Activated naive CD8-positive, alpha-beta T cell treated with anti-CD3 and anti-CD28 coated beads, Interleukin-2, amount 10 ng/mL, durations not matched to agents 7 days and 5 days (primary cell): ENCODE measurements at places on chromosomes 12 and 14. TPM values are rescaled to one million over a fixed set of nuclear protein-coding genes. Genes with fewer than 3 reads are reported as not detected.

Gene SLC25A21
- not detected for total RNA-seq

DNA sequence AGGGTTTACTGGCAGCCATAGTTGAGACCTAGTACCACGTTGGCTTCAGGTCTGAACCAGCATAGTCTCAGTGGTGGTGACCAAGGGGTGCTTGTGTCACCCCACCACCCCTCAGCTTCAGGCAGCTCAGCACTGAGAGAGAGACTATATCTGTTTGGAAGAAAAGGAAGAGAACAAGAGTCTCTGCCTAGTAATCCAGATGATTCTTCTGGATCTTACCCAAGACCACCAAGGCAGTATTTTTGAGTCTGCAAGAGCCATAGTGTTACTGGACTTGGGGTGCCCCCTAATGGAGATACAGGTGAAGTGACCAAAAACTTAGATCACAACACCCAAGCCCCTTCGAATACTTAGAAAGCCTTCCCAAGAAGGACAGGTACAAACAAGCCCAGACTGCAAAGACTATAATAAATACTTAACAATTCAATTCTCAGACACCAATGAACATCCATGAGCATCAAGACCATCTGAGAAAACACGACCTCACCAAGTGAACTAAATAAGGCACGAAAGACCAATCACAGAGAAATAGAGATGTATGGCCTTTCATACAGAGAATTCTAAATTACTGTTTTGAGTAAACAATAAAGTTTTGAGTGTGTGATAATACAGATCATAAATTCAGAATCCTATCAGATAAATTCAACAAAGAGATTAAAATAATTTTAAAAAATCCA is 107.0 kb downstream of the HELB start:
- DNase-seq, result no peak

DNA sequence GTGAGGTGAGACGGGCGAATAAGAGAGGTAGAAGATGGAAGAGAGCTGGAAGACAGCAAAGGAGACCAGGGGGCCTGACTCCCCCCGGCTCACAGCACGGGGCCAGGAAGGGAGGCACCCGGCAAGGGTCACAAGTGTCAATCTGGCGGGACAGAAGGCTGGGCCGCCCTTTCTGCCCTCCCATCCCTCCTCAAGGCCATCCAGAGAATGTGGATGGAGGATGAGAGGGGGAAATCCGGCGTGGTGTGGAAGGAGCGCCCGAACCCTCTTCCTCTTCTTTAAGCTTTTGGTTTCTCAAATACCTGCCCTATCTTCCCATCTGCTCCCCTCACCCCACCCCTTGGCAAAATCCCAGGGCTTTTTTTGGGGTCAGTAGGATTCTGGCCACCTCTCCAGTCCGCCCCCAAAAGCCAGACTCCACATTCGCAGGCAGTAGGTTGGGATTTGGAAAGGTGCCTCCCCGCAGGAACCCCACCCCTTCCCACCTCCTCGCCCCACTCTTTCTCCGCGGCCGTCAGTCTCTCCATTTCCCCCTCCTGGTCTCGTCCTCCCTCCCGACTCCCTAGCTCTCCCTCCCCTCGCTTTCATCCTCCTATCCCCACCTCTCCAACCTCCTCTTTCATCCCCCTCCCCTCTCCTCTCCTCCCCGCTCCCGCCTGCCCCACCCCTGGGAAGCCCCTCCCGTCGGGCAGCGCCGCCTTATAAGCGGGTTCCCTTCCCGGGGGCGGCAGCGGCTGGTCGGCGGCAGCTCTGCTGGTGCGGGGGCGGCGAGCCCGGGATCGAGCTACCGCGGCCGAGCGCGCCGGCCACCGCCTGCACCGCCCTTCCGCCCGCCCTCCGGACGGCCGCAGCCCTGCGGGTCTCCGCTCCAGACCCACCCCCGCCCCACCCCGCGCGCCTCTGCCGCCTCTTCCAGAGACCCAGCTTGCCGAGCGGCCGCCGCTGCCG is at the start of gene PTMS:
TSS of gene PTMS (plus strand) at position 730 of the 948 bp plus-strand sequence. CDS start 343 bp downstream, outside the sequence.
- DNase-seq, result peak; percentile 62

- DNase-seq, result no peak
Observed at GRCh38 chr12:7197841-7198240, 8.4 kb downstream of the PEX5 start.

Gene TMX1
- 43.3 TPM for total RNA-seq

DNA sequence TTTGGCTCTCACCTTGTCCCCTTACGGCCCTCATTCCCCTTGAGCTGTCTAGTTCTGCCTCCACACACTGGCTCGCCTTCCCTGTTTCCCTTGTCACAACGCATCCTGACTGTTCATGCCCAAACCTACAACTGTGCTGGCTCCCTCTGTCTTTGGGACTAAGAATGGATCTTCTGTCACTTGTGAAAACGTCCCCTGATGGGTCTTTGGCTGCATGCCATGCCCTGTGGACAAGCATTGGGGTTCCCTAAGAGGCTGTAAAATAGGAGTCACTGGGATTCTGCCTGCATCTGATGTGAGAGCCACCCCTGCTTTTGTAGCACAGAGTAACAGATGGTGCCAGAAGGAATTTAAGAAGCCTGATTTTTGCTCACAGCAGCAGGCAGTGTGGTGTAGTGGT is 285.3 kb upstream of the CRY1 start:
- no peak for DNase-seq

DNA sequence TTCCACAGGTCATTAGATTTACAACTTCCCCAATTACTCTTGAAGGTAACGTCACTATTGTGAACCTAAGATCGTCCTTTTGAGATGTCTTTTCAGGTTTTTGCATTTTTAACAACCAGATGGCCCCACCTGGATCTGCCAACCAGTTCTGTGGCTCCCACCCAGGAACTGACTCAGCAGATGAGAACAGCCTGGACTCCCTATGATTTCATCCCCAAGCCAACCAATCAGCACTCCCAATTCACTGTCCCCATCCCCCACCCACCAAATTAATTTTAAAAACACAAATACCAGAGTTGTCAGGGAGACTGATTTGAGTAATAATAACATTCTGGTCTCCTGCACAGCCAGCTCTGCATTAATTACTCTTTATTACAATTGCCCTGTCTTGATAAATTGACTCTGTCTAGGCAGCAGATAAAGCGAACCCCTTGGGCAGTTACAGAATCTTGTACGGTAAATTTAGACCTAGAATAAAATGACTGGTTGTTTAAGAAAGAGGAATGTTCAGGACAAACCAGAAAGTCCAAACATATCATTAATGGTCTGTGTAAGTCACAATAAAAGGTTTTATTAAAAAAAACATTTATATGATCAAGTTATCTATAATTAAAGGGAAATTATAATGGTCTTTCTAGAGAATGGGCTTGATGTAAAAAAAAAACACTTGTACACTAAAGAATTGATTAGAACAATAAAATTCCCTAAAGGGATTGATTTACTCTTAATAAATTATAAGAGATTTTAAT is 55.8 kb downstream of the COX16 start:
- no peak for DNase-seq

Gene NUDT14
- total RNA-seq, result 28.0 TPM

DNA sequence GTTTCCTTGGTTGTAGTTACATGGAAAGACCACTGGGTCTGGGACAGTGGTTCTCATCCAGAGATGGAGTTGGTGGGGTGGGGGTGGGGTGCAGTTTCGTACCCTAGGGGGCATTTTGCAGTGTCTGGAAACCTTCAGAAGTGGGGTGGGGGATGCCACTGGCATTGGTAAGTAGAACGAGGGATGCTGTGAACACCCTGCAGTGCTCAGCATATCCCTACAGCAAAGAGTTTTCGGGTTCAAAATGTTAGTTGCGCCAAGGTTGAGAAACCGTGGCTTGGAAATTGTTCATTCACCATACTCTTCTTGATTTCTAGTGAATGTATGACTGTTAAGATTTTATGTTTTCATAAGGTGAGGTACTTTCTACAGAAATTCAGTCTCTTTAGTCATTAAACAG is 28.7 kb downstream of the TRAF3 start:
- no peak for DNase-seq

GRCh38 chr12:53984901-53985691 is at the start of gene HOXC10:
TSS of gene HOXC10 (plus strand) at chr12:53985146. CDS start at chr12:53985260, 114 bp downstream.
- peak; percentile 80 for DNase-seq

DNA sequence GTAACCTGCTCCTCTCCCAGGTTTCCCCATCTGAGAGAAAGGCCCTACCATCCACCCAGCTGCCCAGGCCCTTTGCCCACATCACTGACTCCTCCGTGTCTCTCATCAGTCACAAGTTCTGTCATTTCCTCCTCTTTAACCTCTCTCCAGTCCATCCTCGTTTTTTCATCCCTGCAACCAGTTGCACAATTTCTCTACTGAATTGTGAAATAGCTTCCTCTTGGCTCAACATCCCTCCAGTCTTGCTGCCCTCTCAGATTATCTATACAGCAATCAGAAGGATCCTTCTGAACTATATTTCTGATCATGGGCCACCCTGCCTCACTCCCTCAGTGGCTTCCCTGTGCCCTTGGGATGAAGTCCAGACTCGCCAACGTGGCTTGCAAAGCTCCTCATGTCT is 6.8 kb downstream of the FAM161B start:
- no peak for DNase-seq

DNA sequence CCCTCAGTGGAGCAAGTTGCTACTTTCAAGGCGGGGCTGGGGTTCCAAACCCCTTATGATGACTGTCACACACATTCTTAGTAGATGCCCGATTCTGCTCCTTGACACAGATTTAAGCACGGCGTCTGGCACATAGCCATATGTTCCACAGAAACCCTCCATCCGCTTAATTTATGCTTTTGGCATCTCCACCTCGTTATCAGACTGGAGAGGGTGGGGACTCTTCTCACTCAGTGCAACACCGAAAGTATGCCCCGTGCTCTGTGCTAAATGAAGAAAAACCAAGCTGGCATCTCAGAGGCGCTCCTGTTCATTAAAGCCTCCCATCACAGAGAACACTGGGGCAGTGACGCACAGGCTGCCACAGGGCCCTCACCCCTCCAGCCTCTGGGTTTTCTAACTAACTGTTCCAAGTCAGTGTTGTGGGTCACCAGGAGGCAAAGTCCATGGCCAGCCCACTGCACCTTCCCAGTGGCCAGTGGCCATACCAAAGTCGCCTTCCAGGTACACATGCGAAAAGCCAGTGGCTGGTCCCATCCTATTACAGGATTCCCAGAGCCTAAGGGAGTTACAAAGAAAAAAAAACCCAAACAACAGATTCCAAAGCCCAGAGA is 27.3 kb downstream of the CCDC88C start:
- no peak for DNase-seq

Gene GALNT8
- total RNA-seq, result 0.71 TPM

Gene MDGA2
- not detected for total RNA-seq

Gene KRT78
- total RNA-seq, result not detected

DNA sequence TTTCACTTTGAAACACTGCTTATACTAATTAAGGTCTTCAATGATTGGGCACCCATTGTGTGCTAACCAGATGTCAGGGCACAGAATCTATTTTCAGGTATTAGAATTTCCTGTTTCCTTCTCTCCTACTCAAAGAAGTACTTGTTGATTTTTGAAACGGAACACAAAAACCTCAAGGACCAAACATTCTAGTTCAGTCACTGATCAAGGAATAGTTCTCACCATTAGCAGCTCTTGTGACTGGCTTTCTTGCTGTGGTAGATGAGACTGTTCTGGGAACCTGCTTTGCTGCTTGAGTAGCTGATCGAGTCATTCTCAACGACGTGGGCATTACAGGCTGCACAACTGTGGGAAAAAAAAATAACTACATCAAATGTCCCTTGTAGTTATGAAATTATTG is 11.0 kb downstream of the DLGAP5 start:
- DNase-seq, result no peak

- DNase-seq, result no peak
Observed at GRCh38 chr12:95736631-95737030, 53.9 kb downstream of the NTN4 start.

DNA sequence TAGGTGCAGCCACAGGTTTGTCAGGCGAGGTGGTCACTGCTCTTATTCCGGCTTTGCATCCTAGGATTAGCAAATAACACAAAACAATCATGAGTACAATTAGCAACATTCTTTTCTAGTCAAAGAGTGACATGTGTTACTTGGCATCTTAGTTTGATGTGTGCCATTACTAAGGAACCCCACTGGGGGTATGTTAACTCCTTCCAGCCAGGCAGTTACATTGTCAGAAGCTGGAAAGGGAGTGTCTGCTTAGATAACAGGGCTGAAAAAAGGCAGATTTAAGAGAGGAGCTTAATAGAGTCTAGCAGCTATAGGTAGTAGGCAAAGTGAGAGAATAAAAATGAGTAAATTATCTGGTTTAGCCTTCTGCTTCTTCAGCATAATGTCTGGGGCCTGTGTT is 30.5 kb upstream of the METAP2 start:
- DNase-seq, result no peak

DNA sequence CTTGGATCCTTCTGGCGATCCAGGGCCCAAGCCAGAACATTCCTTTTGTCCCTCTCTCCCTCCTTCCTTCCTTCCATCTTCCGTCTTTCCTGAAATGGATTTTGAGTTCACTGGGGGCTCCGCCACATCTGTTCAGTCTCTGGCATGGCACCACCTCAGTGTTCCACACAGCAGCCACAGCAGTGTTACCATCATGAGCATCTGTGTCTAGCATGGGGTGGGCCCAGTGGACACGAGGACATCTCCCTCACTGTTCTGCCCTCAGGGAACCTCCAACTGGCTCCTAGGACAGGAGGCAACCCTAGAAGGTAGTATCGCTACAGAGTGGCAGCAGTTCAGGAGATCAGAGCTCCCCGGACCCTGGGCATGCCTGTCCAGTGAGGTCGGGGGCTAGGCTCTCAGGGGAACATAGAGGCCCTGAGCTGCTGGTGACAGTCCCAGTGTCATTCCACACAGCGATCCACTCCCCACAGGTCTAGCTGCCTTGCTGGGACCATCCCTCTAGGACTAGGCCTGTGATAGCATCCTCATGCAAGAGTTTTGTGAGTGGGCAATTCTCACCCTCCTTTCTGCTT is 59.0 kb downstream of the GALNT16 start:
- DNase-seq, result peak; percentile 11

Gene PNP
- 135 TPM for total RNA-seq

DNA sequence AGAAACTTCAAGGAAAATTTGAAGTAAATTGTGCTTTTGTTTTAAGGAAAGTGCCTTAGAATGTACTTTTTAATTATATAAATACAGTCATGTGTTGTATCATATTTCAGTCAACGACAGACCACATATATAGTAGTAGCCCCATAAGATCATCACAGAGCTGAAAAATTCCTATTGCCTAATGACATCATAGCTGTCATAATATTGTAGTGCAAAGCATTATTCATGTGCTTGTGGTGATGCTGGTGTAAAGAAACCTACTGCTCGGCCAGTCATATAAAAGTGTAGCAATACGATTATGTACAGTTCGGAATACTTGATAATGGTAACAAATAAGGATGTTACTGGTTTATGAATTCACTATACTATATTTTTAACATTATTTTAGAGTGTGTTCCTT is 198.9 kb upstream of the SLC16A7 start:
- DNase-seq, result no peak

DNA sequence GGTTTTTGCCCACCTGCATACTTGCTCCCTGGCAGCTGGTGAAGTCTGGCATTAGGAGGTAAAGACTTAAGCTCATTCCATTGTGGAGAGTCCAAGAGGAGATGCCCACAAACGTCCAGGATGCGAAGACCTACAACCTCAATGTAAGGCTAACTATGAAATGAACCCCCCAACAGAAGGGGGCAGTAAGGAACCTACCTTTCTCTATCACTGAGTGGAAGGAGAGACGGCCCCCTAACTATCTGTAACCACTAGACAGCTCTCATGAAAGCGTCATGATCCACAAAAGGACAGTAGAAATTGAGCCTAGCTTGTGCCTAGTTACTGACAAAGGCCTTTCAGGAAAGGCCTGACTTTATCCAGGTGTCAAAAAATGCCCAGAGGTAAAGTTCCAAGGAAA is 55.3 kb downstream of the ZFYVE21 start:
- DNase-seq, result no peak
